Kidney (tissue), 22 donors: ENCODE measurements at places on chromosomes 3 and 15.

GRCh38 chr3:40718681-40719080 lies 193.9 kb downstream of the ZNF621 start:
- H3K36me3 ChIP-seq, result no peaks in the 10 kb centered on the region
- H3K27me3 ChIP-seq, result no peaks in the 10 kb centered on the region
- DNase-seq, result no peak
- H3K4me3 ChIP-seq, result no peak overlapping the region
- H3K4me1 ChIP-seq, result no peaks in the 10 kb centered on the region

DNA sequence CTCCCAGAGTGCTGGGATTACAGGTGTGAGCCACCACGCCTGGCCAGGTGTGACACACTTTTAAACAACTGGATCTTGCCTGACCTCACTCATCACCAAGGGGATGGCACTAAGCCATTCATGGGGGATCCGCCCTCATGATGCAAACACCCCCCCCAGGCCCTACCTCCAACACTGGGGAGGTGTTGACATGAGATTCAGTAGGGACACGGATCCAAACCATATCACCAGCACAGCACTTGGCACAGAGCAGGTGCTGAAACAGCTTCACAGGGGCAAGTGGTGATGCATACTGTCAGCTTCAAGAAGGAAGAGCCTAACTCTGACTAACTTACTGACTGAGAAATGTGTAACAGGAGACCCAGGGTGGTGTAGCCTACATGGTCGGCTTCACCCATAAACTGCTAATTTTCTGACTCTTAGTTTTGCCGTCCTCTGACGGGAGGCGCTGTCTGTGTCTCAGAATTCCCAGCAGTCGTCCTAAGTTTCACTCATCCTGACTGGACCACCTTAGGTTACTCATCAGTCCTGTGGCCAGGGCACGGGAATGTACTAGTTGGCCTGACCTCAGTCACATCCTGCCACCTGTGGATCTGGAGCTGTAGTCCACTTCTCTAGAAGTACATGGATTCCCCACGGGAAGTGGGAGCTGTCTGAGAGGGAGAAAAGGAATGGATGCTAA lies 81.9 kb upstream of the PLXNA1 start:
- H3K4me3 ChIP-seq, result no peak overlapping the region
- no peaks in the 10 kb centered on the region for H3K4me1 ChIP-seq
- no peak overlapping the region for H3K27ac ChIP-seq
- no peak for DNase-seq

DNA sequence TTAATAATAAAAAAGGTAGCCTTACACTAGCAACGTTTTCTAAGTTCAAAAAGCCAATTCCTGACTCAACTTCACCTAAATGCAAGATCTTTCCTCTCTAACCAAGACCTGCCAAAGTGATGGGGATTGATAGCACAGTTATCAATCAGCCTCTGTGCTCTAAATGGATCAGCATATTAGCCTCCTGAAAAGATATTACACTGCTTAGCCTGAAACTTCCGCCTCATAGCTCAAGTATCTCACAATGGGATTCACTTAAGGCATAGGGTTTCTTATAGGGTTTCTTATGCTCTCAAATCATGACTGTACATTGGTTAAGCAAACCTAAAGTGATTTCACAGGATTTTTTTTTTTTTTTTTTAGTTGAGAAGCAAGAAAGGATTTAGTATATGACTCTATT lies 436 bp upstream of the SLC9A9 start:
- H3K4me3 ChIP-seq, result peak overlapping the region; percentile 85
- no peak overlapping the region for H3K27ac ChIP-seq
- H3K36me3 ChIP-seq, result no peaks in the 10 kb centered on the region
- H3K4me1 ChIP-seq, result no peaks in the 10 kb centered on the region
- DNase-seq, result no peak
- H3K27me3 ChIP-seq, result no peaks in the 10 kb centered on the region

DNA sequence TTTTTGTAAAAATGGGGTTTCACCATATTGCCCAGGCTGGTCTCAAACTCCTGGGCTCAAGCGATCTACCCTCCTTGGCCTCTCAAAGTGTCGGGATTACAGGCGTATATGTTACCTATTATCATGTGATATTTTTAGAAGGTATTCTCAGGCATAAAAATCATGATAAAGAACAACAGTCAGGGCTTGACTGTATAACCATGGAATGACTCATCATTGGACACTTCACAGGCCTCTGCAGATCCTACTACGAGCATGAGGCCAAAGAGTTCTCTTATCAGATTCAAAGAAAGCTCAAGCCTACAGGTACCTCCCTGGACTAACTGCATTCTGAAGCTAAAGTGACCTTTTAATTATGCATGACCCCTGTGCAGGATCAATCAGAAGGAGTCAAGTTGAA lies 91.7 kb upstream of the PRICKLE2 start:
- no peak overlapping the region for H3K27ac ChIP-seq
- no peak overlapping the region for H3K4me3 ChIP-seq
- H3K36me3 ChIP-seq, result no peaks in the 10 kb centered on the region

GRCh38 chr3:53224026-53224425 lies 31.8 kb downstream of the TKT start:
- no peaks in the 10 kb centered on the region for H3K27me3 ChIP-seq
- DNase-seq, result no peak
- no peaks in the 10 kb centered on the region for H3K36me3 ChIP-seq
- no peak overlapping the region for H3K27ac ChIP-seq
- no peaks in the 10 kb centered on the region for H3K4me1 ChIP-seq

DNA sequence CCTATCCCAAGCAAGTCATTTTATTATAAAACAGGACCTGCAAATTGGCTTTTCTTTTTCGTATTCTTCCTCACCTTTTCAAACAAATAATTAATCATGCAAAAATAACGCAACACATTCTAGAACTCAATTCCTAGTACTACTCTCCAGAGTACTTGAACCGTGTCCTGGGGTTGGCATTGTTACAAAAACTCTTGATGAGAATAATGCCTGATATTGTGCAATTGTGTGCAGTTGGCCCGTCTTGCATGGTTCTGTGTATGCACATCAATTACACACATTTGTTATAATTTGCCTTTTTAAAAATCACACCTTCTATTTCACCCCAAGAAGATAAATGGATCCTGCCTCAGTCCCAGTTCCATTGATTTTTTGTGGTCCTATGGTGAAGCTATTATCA lies 205.4 kb downstream of the EPHB1 start:
- no peak for DNase-seq
- H3K4me3 ChIP-seq, result no peak overlapping the region
- H3K36me3 ChIP-seq, result no peaks in the 10 kb centered on the region
- H3K27me3 ChIP-seq, result no peaks in the 10 kb centered on the region

GRCh38 chr15:44186705-44187104 lies 8.4 kb downstream of the FRMD5 start:
- DNase-seq, result no peak
- H3K4me3 ChIP-seq, result no peak overlapping the region
- H3K36me3 ChIP-seq, result no peaks in the 10 kb centered on the region
- no peaks in the 10 kb centered on the region for H3K27me3 ChIP-seq
- H3K4me1 ChIP-seq, result no peaks in the 10 kb centered on the region
- no peak overlapping the region for H3K27ac ChIP-seq
